ENCODE measurements at places on chromosomes 11 and 22. TPM values are rescaled to one million over a fixed set of nuclear protein-coding genes. Genes with fewer than 3 reads are reported as not detected.

- no peak for DNase-seq
These were observed 13.6 kb upstream of the APOL5 start for GRCh38 chr22:35703861-35704584.

- DNase-seq = no peak
These were observed 5.2 kb downstream of the ACP2 start for GRCh38 chr11:47243454-47243853.

DNA sequence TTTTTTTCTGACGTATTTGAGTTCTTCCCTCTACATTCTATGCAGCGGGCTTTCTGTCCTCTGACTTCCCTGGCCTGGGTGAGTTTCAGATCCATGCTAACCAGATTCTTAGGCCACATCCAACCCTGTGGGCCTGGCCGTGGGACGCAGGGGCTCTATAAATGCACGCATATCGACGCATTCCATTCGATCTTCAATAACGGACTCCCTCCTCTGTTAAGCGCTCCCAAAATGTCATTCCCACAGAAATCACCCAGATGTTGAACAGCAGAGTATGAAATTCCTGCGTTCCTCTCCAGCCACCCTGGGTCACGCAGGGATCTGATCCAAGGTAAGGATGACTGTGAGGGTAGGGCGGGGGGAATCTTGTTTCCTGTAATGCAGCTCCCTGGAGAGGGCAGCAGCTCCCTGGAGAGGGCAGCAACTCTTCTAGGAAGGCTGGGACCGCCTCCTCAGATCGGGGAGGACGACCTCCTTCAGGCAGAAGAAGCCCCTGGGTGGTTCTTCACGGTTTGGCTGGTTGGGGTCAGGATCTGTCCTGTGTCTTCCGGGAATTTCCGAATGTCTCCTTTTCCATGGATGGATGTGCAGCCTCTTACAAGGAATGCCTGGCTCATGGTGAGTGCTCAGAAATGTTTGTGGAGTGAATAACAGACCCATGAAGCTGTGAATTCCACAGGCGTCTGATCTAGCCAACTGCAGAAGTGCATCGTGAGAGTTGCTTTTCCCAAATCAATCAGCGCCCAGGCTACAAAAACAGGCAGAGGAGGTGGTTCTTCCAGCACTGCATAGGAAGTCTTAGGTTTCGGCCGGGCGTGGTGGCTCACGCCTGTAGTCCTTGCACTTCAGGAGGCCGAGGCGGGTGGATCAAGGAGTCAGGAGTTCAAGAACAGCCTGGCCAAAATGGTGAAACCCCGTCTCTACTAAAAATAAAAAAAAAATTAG is 12.2 kb downstream of the MRGPRD start:
- DNase-seq = no peak

- DNase-seq = no peak
These were observed 81.7 kb downstream of the MTNR1B start for GRCh38 chr11:93051186-93051585.

The MRPL11 gene
- 74.5 TPM for polyA plus RNA-seq

DNA sequence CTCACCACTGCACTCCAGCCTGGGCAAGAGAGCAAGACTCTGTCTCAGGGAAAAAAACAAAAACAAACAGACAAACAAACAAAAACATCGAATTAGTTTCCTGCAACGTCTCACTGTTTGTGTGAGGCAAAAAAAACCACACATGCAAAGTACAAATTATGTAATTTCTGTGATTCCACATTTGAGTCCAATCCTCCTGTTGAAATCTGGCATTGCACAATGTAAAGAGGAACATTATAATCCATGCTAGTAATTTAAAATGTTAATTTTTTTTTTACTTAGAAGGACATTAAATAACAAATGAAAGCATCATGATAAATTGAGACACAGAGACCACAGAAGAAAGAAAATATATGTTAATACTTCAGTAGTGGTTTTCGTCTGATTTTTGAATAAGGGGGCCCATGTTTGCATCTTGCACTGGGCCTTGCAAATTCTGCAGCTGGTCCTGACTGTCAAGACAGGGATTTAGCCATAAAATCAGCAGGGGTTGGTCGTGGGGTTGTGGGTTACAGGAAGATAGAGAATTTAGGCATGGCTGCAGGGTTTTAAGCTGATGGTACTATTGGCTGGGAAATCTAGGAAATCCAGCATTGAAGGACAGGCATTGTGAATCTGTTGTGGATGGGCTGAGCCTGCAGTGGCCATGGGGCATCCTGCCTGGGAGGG is 102.6 kb upstream of the ALDH3B2 start:
- no peak for DNase-seq

GRCh38 chr22:39414886-39415285 is 15.3 kb downstream of the TAB1 start:
- no peak for DNase-seq

DNA sequence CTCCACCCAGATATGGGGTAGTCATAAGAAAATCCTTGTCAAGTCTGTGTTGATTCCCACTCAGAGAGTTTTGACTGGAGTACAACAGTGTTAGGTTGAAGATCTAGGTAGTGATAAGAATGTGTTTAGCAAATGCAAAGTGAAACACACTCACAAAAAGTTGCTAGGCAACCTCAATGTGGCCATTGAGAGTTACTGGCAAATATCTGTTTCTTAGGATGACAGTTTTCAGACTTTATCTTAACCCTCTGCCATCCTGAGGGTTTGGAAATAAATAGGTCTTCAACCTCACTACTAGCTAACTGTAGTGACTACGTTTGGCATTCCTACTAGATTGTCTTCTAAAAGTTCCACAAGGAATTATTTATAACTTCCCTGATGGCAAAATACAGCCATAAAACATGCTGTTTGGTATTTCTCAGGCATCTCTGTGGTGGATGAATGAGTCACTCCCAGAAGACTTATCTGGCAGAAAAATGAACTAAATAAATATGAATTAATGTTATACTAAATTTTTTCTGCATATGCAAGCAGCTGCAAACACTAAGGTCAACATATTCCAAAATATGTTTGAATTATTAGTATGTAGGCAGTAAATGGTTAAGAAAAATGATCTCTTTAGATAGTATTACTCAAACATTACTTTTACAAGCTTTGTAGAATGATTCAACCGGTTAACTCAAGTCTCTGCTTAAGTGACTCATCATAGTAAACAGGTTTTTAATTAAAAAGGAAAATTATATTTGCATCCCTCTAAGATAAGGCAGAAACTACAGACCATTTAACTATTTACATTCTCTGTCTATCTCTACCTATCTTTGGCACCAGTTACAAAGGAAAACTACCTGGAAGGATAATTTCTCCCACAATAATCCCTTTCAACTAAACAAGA is 17.1 kb upstream of the SYTL2 start:
- no peak for DNase-seq
